Kidney capillary endothelial cell (primary cell): ENCODE measurements at places on chromosomes 2 and 18.
A peak's percentile ranks its signal among the peaks of the same experiment; 100 is the strongest.

DNA sequence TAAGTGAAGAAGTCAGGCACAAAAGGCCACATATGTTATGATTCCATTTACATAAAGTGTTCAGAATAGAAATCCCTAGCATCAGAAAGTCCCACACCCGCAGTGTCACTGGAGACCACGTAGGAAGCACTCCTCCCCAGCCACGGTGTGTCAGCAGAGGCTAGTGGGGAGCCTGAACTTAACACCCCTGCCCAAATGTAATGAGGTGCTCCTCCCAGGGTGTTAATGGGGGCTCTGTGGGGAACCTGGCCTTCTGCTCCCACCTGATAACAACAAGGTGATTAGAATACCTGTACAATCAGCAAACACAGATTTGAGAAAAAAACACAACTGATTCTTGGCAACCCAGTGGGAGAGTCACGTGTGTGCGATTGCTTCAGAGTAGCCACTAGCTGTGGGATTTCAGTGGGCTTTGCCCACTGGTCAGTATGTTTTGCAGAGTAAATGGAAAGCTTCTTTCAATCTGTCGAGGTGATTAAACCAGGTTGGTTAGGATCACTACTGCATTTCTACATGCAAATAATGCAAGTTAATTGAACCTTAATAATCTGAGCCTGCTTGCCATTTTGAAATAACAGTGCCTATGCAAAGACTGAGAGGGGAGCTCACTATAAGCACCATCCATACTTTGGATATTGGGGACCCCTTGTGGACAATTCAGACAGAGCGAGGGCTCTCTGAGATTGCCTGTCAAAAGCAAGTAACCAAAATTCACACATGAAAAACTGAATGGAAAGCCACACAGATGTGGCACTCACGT is 20.6 kb upstream of the ATRAID start:
- peak; percentile 55 for DNase-seq

DNA sequence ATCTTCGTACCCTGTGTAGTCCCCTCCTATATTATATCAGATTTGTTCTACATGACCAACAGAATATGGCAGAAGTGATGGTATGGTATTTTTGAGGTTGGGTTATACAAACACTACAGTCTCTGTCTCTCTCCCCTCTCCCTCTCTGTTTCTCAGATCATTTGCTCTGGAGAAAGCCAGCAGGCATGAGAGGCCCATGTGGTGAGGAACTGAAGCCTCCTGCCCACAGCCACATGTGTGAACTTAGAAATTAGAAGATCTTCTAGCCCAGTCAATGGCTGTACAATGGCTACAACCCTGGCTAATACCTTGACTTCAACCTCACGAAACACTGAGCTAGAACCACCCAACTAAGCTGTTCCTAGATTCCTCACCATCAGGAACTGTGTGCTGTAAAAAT is 250.6 kb downstream of the SMAD2 start:
- DNase-seq: no peak

- no peak for DNase-seq
Measured at GRCh38 chr2:140855471-140855870, 1275.3 kb downstream of the LRP1B start.

DNA sequence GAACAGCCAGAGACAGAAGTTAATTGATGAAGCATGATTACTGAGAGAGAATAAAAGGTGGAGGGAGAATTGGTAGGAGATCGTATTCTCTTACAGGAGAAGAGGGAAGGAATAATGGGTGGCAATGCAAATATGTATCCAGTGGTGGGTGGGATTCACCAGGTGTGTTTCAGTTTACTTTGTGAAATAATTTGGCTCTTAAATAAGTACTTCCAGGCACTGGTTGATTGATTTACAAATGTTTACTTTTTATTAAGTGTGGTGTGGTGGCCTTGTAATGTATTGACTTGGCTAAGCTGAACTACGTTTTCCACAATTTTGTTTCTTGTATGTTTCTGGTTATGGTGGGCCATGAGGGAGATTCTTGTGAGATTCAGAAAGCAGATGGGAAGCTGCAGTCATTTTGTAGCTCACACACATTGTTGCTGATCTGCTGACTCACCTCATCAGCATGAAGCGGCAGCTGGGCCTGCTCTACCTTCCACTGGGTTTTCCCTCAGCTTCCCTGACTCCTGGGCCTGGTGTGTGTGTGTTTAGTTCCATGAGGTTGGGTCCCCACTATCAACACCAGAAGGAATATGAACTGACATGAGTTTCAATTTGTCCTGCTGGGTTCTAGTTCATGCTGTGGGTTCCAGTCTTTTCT is 32.6 kb downstream of the MYL12B start:
- DNase-seq: no peak

GRCh38 chr2:150689590-150689989 is 202.1 kb upstream of the RND3 start:
- no peak for DNase-seq

- DNase-seq: no peak
Measured at GRCh38 chr2:182631299-182631698, 84.8 kb upstream of the DNAJC10 start.

DNA sequence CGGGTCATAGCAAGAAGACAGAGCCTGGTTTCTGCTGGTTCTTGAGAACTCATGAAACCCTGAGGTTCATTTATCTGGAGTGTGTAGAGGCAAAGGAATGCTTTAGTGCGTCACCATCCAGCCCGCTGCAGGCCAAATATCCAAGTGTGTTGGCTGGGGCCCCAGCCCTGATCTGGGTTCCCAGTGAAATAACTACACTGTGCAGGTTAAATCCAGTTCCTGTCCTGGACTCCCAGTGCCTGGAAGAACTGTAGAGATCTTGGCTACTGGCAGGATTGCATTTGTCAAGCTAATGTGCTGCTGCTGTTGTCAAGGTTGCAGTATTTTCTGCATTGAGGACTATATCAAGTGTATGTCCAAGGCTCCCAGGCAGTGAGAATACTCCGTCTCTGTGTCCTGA is 89.9 kb downstream of the MAPK4 start:
- DNase-seq: no peak
